ENCODE measurements at places on chromosomes 11 and 22.

- no peak for DNase-seq
Observed at GRCh38 chr11:134701564-134702165, 289.6 kb upstream of the B3GAT1 start.

GRCh38 chr22:22395245-22395644 is 113.3 kb downstream of the ZNF280B start:
- no peak for DNase-seq

- no peak for DNase-seq
Observed at GRCh38 chr11:114015117-114015516, 40.2 kb downstream of the HTR3A start.

DNA sequence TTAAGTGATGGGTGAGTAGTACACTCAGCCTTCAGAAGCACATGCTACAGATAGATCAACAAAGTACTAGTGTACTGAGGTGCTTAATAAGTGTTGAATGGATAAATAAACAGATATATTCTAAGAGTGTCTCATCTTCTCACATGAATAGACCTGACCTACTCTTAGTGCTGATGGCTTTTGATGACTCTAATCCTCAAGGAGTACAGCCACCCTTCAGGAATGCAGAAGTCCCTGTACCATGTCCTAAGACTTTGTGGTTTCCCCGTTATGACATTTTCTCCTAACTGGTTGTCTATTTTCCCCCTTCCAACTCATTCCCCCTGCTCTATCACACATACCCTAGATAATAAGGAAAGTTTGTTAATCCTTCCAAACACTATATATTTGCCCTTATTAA is 61.6 kb downstream of the C11orf65 start:
- DNase-seq, result peak; percentile 7

GRCh38 chr11:56152333-56152732 is 7.8 kb downstream of the OR8K5 start:
- no peak for DNase-seq

DNA sequence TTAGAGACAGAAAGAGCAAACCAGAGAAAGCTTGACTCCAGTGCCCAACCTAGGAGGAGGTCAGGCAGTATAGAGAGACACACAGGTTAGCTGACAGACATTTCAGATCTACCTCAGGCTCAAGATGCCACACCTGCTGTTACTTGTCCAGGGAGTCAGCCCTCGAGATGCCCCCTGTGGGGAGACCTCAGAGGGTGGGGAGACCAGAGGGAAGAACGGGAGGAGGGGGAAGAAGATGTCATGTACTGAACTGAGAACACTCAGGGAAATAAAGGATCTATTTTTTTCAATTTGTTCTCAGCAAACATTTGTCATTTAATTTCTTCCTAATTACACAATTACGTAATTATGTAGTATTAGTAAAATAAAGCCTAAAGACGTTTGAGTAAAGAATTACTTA is 196.3 kb upstream of the CADM1 start:
- no peak for DNase-seq

GRCh38 chr22:35465109-35465701 is 65.3 kb downstream of the MCM5 start:
- DNase-seq, result no peak

DNA sequence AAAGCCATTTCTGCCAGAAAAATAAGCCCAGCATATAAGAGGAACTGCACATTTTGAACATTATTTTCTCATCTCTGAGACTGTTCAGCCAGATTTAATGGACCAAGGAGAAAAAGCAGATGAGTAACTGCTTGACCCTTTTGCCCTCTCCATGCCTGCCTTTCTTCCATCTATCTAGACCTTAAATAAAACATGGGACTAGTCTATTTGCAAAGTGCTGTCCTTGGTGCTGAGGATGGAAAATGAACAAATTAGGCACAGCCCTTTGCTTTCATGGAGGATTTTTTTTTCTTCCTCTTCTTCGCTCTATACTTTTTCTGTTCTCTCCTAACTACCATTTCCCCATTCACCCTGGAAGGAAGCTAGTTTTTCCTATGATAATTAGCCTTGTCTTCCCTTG is 361.3 kb downstream of the GRM5 start:
- peak; percentile 10 for DNase-seq

- DNase-seq, result no peak
Observed at GRCh38 chr11:64249563-64250414, 1.5 kb upstream of the PLCB3 start.

DNA sequence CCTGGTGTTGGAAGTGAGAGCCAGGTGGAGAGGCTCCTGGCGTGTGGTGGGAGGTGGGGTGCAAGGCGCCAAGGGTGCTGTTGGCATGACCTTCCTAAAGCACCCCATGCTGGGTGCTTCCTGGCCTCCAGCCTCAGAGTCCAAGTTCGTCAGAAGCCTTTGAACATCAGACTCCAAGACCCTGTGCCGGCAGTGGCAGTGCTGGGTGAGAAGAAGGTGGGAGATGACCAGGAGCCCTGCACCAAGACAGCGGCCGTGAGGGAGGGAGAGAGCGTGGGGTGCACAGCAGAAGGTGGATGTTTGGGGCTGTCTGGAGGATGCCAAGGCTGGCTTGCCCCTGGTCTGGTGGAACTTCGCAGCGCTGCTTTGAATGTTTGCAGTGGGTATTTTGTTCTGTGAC is 29.7 kb upstream of the PARVB start:
- no peak for DNase-seq

GRCh38 chr11:101723371-101723770 is 139.6 kb upstream of the TRPC6 start:
- no peak for DNase-seq

DNA sequence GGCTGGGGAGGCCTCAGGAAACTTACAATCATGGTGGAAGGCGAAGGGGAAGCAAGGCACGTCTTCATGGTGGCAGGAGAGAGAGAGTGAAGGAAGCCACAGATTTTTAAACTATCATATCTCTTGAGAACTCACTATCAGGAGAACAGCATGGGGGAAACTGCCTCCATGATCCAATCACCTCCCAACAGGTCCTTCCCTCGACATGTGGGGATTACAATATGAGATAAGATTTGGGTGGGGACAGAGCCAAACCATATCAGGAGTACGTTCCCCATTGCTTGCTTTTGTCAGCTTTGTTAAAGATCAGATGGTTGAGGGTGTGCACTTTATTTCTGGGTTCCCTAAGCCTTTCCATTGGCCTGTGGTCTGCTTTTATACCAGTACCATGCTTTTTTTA is 53.7 kb upstream of the E2F8 start:
- DNase-seq, result no peak

DNA sequence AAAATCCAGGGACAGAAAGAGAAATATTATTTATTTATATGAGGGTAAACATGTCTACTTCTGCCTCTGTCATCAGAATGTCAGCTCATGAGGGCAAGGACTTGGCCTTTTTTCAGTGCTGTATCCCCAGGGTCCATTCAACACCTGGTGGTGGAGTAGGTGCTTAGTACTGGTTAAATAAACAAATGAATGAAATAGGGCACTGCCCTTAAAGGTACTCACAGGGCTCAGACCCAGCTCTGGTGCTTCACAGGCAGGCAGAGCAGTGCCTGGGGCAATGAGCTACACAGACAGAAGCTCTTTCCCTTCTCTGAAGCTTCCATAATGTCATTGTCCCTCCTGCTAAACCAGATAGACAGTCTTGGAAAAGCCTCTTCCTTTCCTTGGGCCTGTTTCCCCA is 30.9 kb downstream of the P4HA3 start:
- no peak for DNase-seq

DNA sequence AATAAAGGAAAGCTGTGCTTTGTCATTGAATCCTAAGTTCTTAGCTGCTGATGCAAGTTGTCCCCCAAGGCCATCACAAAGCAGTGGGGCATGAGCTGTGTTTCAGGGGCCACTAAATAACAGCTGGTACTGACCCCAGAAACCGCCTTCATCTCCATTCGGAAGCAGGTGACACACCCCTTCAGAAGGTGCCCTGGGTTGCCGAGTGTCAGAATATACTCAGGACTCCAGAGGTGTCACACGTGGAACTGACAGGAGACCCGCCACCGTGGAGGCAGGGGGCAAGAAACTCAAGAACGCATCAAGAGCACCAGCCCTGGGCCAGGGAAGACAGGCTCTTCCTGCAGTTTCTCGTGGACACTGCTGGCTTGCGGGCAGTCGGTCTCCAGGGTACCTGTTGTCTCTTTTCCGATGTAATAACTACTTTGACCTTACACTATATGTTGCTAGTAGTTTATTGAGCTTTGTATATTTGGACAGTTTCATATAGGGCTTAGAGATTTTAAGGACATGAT is 41.5 kb downstream of the PPP2R1B start:
- DNase-seq, result no peak

DNA sequence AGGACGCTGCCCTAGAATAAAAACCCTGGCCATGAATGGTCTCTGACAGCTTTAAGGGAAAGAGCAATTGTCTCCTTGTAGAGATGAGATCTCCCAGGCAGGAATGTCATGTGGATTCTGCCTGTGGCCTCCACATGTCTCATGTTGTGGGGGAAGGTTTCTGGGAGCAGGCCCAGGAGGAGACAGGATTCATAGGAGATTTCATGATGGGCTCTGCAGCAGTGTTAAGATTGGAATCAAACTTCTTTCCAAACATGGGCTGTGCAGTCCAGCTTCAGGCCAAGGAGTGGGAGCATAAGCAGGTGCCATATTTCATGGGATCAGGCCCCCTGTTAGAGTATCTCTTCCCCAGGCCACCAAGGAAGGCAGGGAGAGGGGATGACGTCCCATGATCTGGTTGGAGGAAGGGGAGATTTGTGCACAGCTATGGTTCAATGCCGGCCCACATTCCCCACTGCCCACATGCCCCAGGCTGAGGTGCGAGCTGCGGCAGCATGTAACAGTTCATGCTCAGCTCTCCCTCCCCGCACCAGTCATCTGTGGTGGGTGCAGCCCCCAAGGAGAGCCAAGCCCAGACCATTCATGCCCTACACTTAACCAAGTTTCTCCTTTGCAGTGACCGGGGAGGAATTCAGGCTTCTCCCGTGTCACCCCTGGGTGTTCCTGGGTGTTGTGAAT is 42.5 kb downstream of the LMO1 start:
- DNase-seq, result no peak

GRCh38 chr11:65551572-65552387 is 6.4 kb downstream of the LTBP3 start:
- no peak for DNase-seq

DNA sequence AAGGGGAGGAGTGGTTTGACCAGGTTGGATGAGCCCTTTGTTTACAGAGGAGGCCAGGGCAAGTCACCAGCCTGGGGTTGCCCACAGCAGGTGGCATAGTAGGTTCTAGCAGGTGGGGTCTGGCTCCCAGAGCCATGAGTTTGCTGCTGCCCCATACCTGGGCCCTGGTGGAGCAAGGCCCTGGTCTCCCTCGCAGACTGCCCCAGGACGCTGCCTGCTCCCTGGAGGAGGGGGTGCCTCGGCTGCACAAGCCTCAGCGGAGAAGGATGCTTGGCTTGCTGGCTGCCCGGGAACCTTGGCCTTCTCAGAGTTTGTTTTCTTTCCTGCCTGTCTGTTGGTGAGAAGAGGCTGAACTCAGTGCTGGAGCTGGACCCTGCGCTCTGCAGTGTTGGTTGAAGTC is 54.9 kb downstream of the LRP5 start:
- no peak for DNase-seq

DNA sequence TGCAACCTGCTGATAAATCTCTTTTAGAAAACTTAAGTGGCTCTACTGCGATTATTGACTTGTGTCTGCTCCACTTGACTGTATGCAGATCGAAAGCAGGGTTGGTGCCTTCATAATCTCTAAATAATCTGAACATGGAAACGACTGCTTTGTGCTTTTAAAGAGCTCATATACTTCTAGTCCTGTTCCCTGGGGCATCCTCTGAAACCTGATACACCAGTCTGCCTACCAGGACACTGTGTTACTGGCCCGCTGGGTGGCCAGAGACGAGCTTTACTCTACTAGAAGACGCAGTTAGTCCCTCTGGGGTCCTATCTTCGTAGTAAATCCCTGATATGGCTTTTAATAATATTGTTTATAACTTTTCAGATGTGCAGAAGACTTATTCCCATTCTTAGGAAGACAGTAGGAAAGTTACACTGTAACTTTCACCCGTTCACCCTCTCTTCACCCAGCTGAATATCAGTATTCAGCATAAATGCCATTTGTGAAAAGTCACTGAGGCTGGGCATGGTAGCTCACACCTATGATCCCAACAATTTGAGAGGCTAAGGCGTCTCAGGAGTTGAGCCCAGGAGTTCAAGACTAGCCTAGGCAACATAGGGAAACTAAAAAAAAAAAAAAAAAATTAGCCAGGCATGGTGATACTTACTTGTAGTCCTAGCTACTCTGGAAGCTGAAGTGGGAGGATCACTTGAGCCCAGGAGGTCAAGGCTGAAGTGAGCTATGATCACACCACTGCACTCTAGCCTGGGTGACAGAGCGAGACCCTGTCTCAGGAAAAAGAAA is 9.0 kb upstream of the HTR3B start:
- DNase-seq, result no peak

- peak; percentile 99 for DNase-seq
Observed at GRCh38 chr11:35214792-35215193, 75.8 kb downstream of the CD44 start.

- no peak for DNase-seq
Observed at GRCh38 chr11:71223671-71224660, 28.4 kb downstream of the SHANK2 start.

DNA sequence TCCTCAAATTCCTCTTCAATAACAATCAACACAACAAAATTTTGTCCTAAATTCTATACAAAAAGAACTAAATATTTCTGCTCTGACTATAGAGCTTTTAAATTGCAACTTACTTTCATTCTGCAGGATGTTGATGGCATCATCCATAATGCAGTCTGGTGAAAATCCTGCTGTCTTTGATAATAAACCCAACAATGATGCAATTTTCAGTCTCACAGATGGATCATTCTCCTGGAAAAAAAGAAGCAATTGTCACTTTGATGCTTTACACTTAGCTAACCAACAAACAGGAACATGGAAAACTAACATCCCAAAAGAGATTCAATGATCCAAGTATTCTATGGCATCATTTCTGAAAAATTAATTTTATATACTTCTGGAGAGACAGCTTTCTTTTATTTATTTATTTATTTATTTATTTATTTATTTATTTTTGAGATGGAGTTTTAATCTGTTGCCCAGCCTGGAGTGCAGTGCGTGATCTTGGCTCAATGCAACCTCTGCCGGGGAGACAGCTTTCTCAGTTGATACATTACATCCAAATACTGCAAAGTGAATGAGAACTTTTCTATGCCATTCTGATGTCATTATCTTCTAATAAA is 13.0 kb downstream of the INTS4 start:
- no peak for DNase-seq

DNA sequence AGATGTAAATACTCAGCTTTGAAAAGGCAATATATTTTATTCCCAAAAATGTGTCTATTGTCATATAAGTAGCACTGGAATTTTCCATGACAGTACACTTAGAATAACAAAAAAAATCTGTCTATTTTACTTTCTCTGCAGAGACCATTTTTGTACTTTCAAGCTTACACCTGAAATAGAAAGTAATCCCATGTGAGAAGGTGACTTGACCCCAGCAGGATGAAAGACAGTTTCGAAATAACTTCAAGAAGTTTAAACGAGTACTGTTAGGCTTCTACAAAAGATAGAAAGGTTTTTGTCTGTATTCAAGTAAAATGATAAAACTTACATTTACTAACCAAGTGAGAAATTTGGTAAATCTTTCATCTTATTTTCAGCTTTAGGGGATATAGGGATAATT is 259.9 kb upstream of the CTSC start:
- DNase-seq, result no peak

GRCh38 chr22:19970479-19971275 is 29.1 kb upstream of the TXNRD2 start:
- peak; percentile 55 for DNase-seq

Data from fibroblast of skin of scalp (primary cell).